ENCODE measurements at places on chromosomes 16 and 17. TPM values are rescaled to one million over a fixed set of nuclear protein-coding genes. Genes with fewer than 3 reads are reported as not detected.

ZNF689 gene
- total RNA-seq: 23.2 TPM

NPIPA5 gene
- total RNA-seq: 6.0 TPM

SLC16A11 gene
- total RNA-seq: not detected

FDXR gene
- 14.8 TPM for total RNA-seq

TRIM25 gene
- total RNA-seq: 25.6 TPM

HAP1 gene
- 1.6 TPM for total RNA-seq

TEX14 gene
- total RNA-seq: 0.48 TPM

ALOX12B gene
- not detected for total RNA-seq

LGALS3BP gene
- total RNA-seq: 21.7 TPM

ATP1B2 gene
- 14.3 TPM for total RNA-seq
